T-helper 2 cell (primary cell): ENCODE measurements at places on chromosomes 16 and 17.
A peak's percentile ranks its signal among the peaks of the same experiment; 100 is the strongest.

GRCh38 chr17:49996495-49997300 is 1.7 kb upstream of the DLX3 start:
- DNase-seq = peak; percentile 53

- no peak for DNase-seq
Observed at GRCh38 chr16:50501251-50501650, 46.9 kb upstream of the NKD1 start.

- no peak for DNase-seq
Observed at GRCh38 chr17:34416116-34416515, 53.1 kb upstream of the CCL1 start.

GRCh38 chr16:31373235-31373634 is 18.3 kb downstream of the ITGAX start:
- DNase-seq = no peak

GRCh38 chr17:60481604-60482003 is 44.4 kb downstream of the APPBP2 start:
- DNase-seq = no peak

- peak; percentile 86 for DNase-seq
Observed at GRCh38 chr17:7851438-7852261, 3.2 kb upstream of the TMEM88 start.

DNA sequence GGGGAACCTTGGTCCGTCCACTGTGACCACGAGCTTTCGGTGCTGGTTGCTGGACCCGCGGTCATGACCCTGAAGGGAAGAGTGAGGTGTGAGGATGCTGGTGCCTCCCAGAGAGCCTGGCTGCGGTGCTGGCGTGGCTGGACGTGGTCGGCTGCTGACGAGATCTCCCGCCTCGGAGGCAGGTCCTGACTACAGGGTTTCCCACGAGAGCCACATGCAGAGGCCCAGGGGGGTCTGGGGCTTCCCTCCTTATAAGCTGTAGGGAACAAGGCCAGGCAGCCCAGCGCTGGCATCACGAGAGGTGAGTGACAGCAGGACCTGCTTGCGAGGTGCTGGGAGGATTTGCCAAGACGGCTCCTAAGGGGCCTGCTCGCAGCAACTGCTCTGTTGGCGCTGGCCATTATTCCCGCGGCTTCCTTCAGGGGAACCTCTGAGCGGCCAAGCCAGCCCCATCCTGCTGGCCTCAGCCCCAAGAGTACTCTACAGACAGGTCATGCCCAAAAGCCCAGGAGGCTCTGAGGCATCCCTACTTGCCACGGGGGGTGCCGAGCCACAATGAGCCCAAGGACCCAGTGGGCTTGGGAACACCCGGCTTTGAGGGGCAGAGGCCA is 134.8 kb downstream of the FOXL1 start:
- DNase-seq = no peak

DNA sequence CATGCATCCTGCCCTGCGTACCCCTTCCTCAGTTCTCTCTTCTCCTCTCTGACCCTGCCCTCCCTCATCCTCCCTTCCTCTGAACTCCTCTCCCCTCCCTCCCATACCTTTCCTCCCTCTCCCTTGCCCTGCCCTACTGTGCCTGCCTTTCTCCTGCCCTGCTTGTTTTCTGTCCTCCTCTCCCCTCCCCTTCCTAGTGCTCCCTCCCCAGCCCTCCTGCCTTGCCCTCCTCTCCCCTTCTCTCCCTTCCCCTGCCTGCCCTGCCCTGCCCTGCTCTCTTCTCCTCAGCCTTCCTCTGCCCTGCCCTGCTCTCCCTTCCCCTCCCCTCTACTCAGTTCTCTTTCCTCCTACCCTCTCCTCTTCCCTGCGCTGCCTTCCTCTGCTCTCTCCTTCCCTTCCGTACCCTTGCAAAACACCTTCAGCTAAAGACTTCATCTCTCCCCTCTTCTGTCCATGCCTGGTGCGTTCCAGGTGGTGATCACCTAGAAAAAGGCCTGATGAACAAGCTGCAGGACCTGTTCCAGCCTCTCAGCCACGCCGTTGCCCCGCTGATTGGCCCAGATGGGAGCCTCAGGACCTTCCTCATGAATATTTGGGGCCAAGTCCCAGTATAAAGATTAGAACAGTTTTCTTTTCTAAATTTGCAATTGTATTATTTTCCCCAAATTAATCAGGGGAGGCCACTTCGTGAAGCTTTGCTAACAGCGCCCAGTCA is 290.5 kb downstream of the CPPED1 start:
- no peak for DNase-seq

DNA sequence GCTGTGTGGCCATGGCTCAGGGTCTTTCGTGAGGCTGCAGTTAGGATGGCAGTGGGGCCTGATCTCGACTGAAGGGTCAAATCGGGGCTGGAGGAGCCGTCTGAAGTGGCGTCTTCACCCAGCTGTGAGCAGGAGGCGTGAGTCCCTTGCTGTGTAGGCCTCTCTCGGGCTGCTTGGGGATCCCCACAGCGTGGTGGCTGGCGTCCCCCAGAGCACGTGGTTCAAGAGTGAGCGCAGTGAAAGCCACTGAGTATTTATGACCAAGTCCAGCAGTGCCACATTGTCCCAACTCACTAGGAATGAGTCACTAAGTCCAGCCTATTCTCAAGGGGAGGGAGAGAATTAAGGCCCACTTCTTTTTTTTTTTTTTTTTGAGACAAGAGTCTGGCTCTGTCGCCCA is 11.7 kb upstream of the TCF25 start:
- no peak for DNase-seq

- DNase-seq = no peak
Observed at GRCh38 chr17:52136166-52136565, 22.3 kb downstream of the CA10 start.

- DNase-seq = no peak
Observed at GRCh38 chr17:42748908-42749798, 4.3 kb upstream of the EZH1 start.

DNA sequence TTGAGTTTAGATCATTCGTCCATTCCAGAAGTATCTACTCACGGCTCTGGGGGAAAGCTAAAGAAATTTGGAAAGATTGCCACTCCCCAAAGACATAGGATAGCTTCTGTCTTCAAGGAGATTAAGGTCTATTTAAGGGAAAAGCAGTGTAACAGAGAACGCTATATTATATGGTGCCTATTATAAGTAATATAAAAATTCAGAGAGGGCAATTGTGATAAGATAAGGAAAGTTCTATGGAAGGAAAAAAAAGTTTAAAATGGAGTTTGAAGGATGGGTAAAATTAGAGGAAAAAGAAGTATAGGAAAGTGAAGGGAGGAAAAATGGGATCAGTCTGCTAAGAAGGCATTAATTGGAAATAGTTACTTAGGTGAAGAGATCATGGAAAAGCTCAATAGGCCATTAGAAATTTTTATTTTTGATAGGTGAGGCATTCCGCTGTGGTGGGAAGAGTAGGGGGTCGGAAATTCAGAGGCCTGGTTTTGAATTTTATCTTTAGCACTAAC is 690 bp upstream of the CDC27 start:
- no peak for DNase-seq

DNA sequence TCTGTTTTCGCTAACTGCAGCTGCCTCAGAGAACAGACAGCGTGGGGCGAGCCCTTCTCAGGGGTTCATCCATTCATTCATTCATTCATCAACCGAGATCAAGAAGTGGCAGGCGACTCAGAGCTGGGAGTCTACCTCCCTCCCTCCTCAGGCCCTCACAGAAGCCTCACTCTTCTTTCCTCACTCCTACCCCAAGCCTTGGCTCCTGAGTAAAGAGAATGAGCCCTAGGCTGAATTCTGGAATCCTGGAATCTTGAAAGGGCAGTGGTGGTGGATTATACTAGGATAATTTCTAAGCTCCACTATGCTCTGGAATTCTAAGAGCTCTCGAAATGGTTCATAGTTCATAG is 2.3 kb upstream of the DLX3 start:
- DNase-seq = no peak

GRCh38 chr17:16529906-16530305 is 37.9 kb upstream of the LRRC75A start:
- DNase-seq = no peak

DNA sequence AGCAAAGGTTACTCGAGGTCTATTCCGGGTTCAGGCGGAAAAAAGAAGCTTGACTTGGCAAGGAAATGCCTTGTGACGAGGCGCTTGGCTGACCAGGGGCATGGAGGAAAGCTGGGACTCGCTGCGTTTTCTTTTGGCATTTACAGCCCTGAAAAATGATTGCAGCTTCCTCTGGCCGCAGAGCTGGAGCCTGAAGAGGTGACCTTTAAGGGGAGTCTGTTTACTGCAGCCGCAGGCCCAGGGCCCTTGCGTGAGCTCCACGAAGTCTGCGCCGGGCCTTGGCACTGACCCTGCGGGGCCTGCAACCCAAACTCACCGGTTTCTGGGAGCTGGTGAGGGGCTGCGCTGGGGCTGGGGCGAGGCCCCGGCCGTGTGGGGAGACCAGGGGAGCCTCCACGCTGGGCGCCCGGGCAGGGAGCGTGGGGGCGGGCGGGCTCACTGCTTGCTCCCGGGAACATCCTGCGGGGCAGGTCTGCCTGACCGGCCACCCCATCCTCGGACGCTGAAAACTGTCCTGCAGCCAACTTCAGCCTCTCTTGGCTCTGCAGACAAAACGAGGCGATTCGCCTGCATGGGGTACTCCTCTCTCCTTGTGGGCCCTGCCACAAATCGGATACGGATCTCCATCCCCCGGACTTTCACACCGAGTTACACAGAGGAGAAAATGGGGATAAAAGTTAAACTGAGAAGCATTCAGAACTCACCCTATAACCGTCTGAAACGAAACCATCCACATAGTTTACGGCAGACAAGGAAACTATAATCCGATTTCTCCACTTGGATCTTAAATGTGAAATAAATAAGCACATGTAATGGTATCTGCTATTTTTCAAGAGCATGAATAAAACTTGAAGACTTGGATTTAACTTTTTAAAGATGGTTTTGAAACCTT is 206.3 kb upstream of the FOXF1 start:
- no peak for DNase-seq

GRCh38 chr16:62135911-62136310 is 99.7 kb upstream of the CDH8 start:
- no peak for DNase-seq

- DNase-seq = no peak
Observed at GRCh38 chr17:1009229-1010085, 12.5 kb downstream of the TIMM22 start.

GRCh38 chr17:10756619-10757018 is 26.8 kb upstream of the TMEM220 start:
- no peak for DNase-seq
